CD14-positive monocyte (primary cell): ENCODE measurements at places on chromosomes 3 and 15.

- H3K36me3 ChIP-seq: no peaks in the 10 kb centered on the region
- peaks cover 79% of the 10 kb centered on the region for H3K4me1 ChIP-seq
- H3K4me3 ChIP-seq: no peak overlapping the region
- peak overlapping the region; percentile 89 for H3K27ac ChIP-seq
These were observed 77.3 kb downstream of the CCR1 start for GRCh38 chr3:46130631-46131310.

GRCh38 chr15:92003515-92004067, 150.1 kb downstream of the SLCO3A1 start:
- H3K27ac ChIP-seq: no peak overlapping the region
- no peak overlapping the region for H3K4me3 ChIP-seq
- no peaks in the 10 kb centered on the region for H3K27me3 ChIP-seq
- H3K4me1 ChIP-seq: no peaks in the 10 kb centered on the region

DNA sequence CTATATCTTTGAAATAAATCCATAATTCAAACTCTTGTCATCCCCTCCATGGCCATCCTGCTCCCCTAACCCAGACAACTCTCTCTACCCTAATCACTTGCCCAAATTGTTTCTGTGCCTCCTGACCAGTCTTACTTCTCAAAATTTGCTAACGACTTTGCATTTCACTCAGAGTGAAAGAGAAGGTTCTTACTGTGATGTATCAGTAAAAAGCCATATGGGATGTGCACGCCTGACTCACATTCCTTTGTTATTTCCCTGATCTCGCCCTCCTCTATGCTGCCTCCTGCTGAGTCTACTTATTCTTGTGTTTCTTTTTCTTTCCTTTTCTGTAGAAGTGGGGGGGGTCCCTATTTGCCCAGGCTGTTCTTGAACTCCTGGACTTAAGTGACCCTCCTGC, 487.2 kb upstream of the FRG2C start:
- H3K4me3 ChIP-seq: no peak overlapping the region
- H3K4me1 ChIP-seq: no peaks in the 10 kb centered on the region
- no peak overlapping the region for H3K27ac ChIP-seq

DNA sequence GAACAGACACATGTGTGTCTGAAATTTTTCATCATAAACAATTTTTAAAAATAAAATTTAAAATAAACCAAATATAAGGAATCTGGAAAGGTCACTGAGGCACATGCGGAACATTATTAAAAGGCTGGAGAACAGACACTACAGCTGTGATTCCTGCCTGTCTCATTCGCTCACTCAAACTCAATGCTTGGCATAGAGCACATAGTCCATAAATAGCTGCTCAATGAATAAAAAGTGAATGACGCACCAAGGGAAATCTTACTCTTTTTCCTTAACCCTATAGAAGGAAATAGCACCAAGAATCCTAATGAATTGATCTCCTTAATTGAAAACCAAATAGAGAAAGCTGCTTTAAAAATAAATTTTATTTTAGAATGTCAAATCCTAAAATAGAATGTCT, 98.4 kb downstream of the FSIP1 start:
- no peaks in the 10 kb centered on the region for H3K27me3 ChIP-seq
- no peak overlapping the region for H3K27ac ChIP-seq
- H3K4me1 ChIP-seq: no peaks in the 10 kb centered on the region
- no peaks in the 10 kb centered on the region for H3K36me3 ChIP-seq
- no peak for DNase-seq

- no peaks in the 10 kb centered on the region for H3K36me3 ChIP-seq
- peaks cover 58% of the 10 kb centered on the region for H3K4me1 ChIP-seq
- H3K27ac ChIP-seq: peak overlapping the region; percentile 75
These were observed 75.4 kb upstream of the POMGNT2 start for GRCh38 chr3:43181202-43181821.

DNA sequence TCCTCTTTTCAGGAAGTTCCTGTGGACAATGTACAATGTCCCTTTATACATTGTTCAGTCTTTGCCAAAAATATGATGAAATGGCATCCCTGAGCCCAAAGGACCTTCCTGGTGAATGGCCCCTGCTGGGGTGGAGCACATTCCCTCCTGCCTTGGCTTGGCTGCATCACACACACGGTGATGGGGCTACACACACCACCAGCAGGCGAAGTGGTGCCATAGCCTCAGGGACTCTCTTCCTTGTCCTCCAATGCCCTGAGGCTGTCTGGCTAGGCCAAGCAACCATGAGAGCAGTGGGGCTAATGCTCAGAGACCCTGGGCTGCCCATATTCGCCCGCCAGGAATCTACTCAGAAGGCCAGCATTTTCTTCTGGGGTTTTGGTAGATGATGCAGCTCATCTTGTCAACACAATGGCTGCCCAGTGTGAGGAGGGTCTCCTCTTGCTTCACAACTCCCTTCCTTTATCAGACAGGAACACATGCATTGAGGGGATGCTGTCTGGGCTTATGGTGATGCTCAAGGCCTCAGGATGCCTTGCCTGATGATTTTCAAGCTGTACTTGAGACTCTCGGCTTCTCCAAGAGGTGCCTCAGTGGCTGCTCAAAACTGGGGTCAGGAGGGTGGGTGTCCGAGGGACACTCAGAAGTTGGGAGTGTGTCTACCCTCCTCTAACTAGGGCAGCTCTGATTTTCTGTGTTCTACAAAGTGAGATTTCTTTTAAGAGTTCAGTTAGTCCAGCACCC, 40.9 kb upstream of the EPHB1 start:
- no peak for DNase-seq
- no peaks in the 10 kb centered on the region for H3K27me3 ChIP-seq
- H3K4me3 ChIP-seq: no peak overlapping the region
- no peaks in the 10 kb centered on the region for H3K4me1 ChIP-seq
- H3K36me3 ChIP-seq: no peaks in the 10 kb centered on the region
- H3K27ac ChIP-seq: no peak overlapping the region

DNA sequence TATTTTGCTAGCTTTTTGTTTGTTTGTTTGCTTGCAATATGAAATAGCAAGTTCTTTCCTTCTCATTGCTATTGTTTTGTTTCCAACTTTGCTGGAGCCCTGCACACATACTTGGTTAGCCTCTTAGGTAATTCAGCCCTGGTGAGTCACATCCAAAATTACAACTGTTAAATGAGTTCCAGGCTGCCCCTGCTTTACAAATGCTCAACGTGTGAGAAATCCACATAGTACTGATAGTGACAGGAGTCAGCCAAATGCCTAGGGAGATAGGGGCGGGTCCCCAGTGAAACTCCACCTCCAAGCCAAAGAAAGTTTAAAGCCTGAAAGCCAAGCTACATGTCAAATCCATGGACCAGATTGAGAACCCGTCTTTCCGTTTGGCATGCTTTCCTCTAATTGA, 81.3 kb upstream of the RNF7 start:
- no peak overlapping the region for H3K27ac ChIP-seq
- no peak for DNase-seq
- H3K4me3 ChIP-seq: no peak overlapping the region
- H3K36me3 ChIP-seq: no peaks in the 10 kb centered on the region
- peaks cover 6% of the 10 kb centered on the region for H3K27me3 ChIP-seq
- H3K4me1 ChIP-seq: peaks cover 42% of the 10 kb centered on the region

- H3K4me3 ChIP-seq: no peak overlapping the region
- no peaks in the 10 kb centered on the region for H3K36me3 ChIP-seq
- H3K27ac ChIP-seq: no peak overlapping the region
- no peaks in the 10 kb centered on the region for H3K4me1 ChIP-seq
- no peak for DNase-seq
These were observed 341.5 kb downstream of the EPHB1 start for GRCh38 chr3:135136361-135137100.

- H3K36me3 ChIP-seq: no peaks in the 10 kb centered on the region
- no peak for DNase-seq
- no peak overlapping the region for H3K4me3 ChIP-seq
- H3K4me1 ChIP-seq: no peaks in the 10 kb centered on the region
These were observed 237.6 kb upstream of the NDN start for GRCh38 chr15:23924686-23925085.

DNA sequence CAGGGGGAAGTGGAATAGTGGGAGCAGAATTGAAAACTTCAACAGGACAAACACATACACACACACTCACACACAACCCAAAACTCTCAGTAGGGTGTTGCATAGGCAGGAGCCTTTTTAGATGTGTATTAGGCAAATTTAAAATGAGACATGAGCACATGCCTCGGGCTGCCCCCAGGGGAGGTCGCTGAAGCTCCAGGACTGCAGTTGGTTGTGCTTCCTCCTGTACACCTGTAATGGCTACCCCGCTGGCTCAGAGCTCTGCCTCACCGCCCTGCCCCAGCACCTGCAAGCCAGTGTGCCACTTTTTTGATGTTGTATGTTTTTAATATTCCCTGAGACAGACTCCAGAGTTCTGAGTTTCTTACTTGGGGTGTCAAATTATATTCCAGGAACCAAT, 303.4 kb upstream of the NR2E3 start:
- DNase-seq: no peak
- no peaks in the 10 kb centered on the region for H3K27me3 ChIP-seq
- H3K36me3 ChIP-seq: no peaks in the 10 kb centered on the region

- H3K4me3 ChIP-seq: no peak overlapping the region
- no peaks in the 10 kb centered on the region for H3K27me3 ChIP-seq
- no peaks in the 10 kb centered on the region for H3K36me3 ChIP-seq
- DNase-seq: no peak
These were observed 25.9 kb upstream of the GRIP2 start for GRCh38 chr3:14565868-14566588.

DNA sequence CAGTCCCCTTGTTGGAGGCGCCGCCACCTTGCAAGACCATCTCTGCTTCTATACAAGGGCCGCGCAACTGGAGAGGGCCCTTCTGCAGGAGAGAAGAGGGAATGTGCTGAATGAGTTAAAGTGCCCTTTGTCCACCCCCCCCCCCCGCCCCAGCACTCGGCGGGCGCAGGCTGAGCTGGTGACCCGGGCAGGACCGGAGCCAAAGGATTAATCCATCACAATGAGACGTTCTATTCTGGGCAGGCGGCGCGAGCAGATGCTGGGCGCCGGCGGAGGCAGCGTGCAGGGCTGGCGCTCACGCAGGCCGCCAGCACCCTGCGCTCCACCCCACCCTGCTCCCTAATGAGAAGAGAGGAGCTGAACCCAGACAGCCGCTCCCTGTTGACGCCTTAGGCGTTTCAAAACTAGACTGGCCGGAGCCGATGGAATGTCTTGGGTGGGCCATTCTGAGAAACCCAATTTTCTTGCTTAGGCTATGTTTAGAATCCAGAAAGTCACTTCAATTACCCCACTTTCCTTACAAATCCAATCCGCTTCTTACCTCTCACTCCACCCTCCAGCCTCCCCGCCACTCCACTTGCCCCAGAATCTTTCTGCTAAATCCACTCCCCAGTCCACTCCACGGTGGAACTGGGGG, 32.9 kb downstream of the GJD2 start:
- no peak for DNase-seq
- H3K27ac ChIP-seq: no peak overlapping the region
- no peaks in the 10 kb centered on the region for H3K36me3 ChIP-seq
- peaks cover 34% of the 10 kb centered on the region for H3K27me3 ChIP-seq
- no peak overlapping the region for H3K4me3 ChIP-seq

- no peaks in the 10 kb centered on the region for H3K4me1 ChIP-seq
- H3K4me3 ChIP-seq: no peak overlapping the region
- H3K36me3 ChIP-seq: no peaks in the 10 kb centered on the region
- no peak for DNase-seq
- H3K27ac ChIP-seq: no peak overlapping the region
- H3K27me3 ChIP-seq: no peaks in the 10 kb centered on the region
These were observed 782.9 kb upstream of the CFAP20DC start for GRCh38 chr3:59832702-59833101.

DNA sequence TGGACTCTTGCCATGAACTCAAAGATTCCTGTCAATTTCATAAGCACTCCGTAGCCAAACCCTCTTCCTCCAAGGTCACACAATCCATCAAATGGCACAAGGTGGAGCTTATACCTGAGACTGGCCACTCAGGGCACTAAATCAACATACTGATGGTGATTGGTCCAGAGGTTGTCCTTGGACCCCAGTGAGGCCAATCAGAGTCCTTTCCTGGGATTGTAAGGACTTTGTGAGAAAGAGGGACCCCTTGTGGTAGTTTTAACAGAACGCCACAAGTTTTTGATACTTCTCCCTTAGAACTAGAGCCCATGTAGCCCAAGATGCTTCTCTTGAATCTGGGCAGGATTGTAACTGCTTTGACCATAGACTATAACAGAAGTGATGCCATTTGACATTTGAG, 44.4 kb upstream of the LARS2 start:
- no peaks in the 10 kb centered on the region for H3K4me1 ChIP-seq
- H3K27ac ChIP-seq: no peak overlapping the region
- H3K36me3 ChIP-seq: no peaks in the 10 kb centered on the region
- no peak overlapping the region for H3K4me3 ChIP-seq
- DNase-seq: peak; percentile 16

- H3K4me3 ChIP-seq: no peak overlapping the region
- no peaks in the 10 kb centered on the region for H3K27me3 ChIP-seq
- H3K27ac ChIP-seq: no peak overlapping the region
These were observed 38.4 kb upstream of the SLC6A6 start for GRCh38 chr3:14363991-14364390.

- H3K27me3 ChIP-seq: no peaks in the 10 kb centered on the region
- DNase-seq: no peak
- H3K4me3 ChIP-seq: no peak overlapping the region
These were observed 21.4 kb downstream of the NEK11 start for GRCh38 chr3:131048030-131048429.

GRCh38 chr3:128307781-128308469, 154.6 kb downstream of the EEFSEC start:
- no peaks in the 10 kb centered on the region for H3K27me3 ChIP-seq
- H3K4me3 ChIP-seq: no peak overlapping the region
- H3K4me1 ChIP-seq: no peaks in the 10 kb centered on the region
- H3K36me3 ChIP-seq: peaks cover 31% of the 10 kb centered on the region
- no peak for DNase-seq

DNA sequence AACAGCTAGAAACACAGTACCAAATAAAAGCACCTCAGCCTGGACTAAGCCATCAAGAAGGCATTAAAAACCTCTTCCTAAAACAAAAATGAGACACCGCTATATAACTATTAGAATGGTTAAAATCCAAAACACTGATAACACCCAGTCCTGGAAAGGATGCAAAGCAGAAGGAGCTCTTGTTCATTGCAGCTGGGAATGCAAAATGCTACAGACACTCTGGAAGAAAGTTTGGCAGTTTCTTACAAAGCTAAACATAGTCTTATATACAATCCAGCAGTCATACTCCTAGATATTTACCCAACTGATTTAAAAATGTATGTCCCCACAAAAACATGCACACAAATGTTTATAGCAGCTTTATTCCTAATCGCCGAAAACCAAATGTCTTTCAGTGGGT, 35.7 kb downstream of the CHSY1 start:
- no peak for DNase-seq
- H3K4me1 ChIP-seq: peaks cover 16% of the 10 kb centered on the region
- H3K36me3 ChIP-seq: peaks cover 3% of the 10 kb centered on the region
- H3K27me3 ChIP-seq: no peaks in the 10 kb centered on the region
- peak overlapping the region; percentile 27 for H3K27ac ChIP-seq

DNA sequence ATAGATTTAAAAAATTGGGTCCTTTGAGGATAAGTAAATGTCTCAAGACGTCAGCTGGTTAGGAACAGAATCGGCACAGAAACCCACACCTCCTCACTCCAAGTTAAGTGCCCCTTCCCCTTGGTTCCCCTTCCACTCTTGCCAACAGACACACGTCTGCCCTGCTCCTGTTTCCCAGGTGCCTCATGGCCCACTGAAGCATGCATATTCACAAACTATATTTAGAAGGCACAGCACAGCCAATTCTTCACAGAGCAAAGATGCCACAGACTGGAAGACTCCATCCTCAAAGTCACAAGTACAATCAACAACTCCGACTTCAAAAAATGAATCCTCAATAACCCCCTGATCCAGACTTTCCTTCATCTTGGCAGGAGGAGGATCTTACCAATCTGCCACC, 295.4 kb upstream of the NR2F2 start:
- H3K27ac ChIP-seq: no peak overlapping the region
- H3K27me3 ChIP-seq: peaks cover 41% of the 10 kb centered on the region
- no peak overlapping the region for H3K4me3 ChIP-seq
- no peak for DNase-seq
